CD4-positive, alpha-beta T cell (primary cell): ENCODE measurements at places on chromosomes 5 and 9.
A peak's percentile ranks its signal among the peaks of the same experiment; 100 is the strongest.

GRCh38 chr5:83919071-83920041, 198.7 kb upstream of the HAPLN1 start:
- no peak for DNase-seq

DNA sequence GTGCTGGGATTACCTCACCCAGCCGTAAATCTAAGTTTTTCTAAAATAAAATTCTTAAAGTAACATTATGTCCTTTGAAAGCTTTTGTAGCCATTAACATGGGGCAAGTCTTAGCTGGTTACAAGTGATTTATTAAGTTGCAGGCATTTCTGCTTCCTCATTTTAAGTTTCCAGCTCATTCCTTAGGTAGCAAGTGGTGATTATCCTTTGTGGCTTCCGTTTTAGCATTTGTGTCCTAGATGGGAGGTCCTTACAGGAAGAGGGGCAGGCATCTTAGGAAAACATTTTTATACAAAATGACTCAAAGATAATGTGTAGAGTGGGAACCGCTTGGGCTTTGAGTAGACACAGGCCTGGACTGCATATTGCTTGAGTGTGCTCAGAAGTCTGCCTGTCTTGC, 35.0 kb upstream of the ROPN1L start:
- DNase-seq, result no peak

- no peak for DNase-seq
Measured at GRCh38 chr5:9971301-9971700, 278.4 kb downstream of the ATPSCKMT start.

- DNase-seq, result no peak
Measured at GRCh38 chr5:101532430-101532829, 629.3 kb upstream of the ST8SIA4 start.

- DNase-seq, result peak; percentile 45
Measured at GRCh38 chr5:132070460-132071337, 2.9 kb upstream of the CSF2 start.

GRCh38 chr5:147689426-147689825, 93.1 kb downstream of the JAKMIP2 start:
- no peak for DNase-seq

DNA sequence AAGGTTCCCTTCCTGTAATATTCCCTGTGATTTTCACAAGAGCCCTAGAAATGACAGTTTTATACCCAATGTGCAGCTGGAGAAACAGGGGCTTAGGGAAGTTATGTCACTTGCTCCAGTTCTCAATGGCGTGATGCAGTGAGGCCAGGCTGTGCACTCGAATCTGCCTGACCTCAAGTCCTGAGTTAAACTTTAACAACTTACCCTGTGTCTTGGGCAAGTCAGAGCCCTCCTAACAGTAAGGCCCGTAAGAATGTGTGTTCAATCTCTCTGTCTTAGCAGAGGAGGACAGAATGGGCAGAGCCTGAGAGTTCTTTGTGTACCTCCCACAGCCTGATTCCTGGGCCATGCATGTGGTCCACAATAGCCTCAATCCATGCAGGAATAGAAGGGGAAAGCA, 181.1 kb downstream of the TRIM32 start:
- no peak for DNase-seq

DNA sequence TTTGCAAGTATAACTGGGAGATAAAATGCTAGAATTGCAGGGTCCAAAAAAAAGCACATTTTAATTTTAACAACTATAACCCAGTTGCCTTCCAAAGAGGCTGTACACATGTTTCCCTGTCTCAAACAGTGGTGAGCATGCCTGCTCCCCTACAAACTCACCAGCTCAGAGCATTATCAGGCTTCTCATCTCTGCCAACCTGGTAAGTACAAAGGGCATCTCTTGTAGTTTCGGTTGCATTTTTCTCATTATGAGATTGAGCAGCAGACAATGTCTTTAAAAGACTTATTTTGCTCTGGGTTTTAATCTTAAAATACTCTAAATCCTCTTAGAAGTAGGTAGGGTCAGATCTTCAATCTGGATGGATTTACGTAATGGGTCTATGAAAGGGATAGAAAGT, 107.1 kb upstream of the MSX2 start:
- DNase-seq, result no peak

GRCh38 chr5:126339215-126339805, 83.9 kb upstream of the GRAMD2B start:
- peak; percentile 12 for DNase-seq

GRCh38 chr9:124861342-124862229, at the start of the genes ARPC5L and RPL35:
Gene ARPC5L (plus strand): TSS chr9:124862130. CDS start chr9:124869291, 7,161 bp downstream.
Gene RPL35 (minus strand): TSS chr9:124861957. CDS start chr9:124861912, 45 bp downstream.
- DNase-seq, result peak; percentile 96

GRCh38 chr9:134377976-134378375, 51.7 kb downstream of the RXRA start:
- DNase-seq, result no peak
